ENCODE measurements at places on chromosomes 11 and 22. TPM values are rescaled to one million over a fixed set of nuclear protein-coding genes. Genes with fewer than 3 reads are reported as not detected.

GRCh38 chr11:93075782-93076181 lies 106.3 kb downstream of the MTNR1B start:
- DNase-seq, result no peak

Gene APOBEC3B
- total RNA-seq, result 2.5 TPM

- no peak for DNase-seq
Observed at GRCh38 chr11:112620621-112621394, 340.4 kb upstream of the NCAM1 start.

- DNase-seq, result no peak
Observed at GRCh38 chr11:128693416-128693712, 508 bp upstream of the FLI1 start.

Measured in dermis blood vessel endothelial cell (primary cell).